ENCODE measurements at places on chromosomes 5 and 9.

DNA sequence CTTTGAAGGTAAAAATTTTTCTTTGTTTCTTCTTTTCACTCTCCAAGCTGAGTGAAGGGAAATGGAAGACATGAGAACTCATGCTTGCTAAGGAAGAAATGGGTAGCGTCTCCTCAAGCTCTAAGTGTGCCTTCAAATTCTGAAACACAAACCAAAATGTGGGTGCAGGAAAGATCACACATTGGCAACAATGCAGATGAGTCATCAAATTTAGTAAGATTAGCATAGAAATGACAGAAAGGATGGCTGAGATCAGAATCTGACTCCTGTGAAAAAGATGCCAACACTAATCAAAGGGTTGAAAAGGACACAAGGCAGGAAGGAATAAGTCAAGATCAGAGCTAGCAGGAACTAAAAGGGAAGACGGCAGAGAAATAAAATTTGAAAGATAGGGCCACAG lies 61.1 kb upstream of the ZNF462 start:
- DNase-seq: no peak

GRCh38 chr5:57348376-57349140 lies 134.1 kb downstream of the ACTBL2 start:
- DNase-seq: no peak

DNA sequence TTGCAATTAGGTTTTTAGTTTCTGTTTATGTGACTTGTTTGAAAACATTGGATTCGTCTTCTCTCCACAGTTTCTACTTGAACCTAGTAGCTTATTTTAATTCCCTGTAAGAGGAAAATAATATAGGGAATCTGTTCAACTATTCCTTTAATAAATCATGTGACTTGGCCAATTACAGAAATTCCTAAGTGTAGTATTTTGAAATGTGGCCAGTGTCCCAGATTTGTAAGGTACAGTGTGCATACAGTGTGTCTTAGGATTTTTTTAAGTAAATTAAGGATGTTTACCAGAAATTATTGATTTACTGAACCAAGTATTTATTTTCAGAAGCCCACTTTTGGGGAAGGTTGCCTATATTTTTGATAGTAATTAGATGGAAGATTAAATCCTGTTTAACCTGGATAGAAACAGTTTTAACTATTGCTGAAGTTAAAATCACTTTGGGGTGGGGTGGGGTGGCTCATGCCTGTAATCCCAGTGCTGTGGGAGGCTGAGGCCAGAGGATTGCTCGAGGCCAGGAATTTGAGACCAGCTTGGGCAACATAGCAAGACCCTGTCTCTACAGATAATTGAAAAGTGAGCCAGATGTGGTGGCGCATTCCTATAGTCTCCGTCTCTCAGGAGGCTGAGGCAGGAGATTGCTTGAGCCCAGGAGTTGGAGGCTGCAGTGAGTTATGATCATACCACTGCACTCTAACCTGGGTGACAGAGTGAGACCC lies 36.9 kb downstream of the G3BP1 start:
- DNase-seq: no peak

GRCh38 chr9:117709936-117710335 lies 5.7 kb downstream of the TLR4 start:
- DNase-seq: no peak

DNA sequence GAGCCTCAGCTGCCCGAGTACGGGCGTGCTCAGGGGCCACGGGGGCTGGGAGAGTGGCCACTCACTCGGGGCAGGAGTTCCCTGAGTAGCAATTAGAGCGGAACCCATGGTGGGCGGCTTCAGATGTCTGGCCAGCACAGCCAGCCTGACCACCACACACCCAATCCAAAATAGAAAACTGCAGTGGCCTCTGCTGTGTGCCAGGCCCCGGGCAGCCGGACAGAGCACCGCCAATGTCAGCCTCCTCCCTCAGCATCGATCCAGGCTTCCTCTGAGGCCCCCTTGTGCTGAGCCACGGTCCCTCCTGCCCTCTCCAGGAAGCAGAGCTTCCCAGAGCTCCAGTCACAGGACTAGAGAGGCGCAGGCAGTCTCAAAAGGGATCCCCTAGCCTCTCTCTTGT lies 2.7 kb downstream of the ADAMTS2 start:
- DNase-seq: no peak

- no peak for DNase-seq
These were observed 1.4 kb downstream of the PRELID2 start for GRCh38 chr5:145833631-145834200.

DNA sequence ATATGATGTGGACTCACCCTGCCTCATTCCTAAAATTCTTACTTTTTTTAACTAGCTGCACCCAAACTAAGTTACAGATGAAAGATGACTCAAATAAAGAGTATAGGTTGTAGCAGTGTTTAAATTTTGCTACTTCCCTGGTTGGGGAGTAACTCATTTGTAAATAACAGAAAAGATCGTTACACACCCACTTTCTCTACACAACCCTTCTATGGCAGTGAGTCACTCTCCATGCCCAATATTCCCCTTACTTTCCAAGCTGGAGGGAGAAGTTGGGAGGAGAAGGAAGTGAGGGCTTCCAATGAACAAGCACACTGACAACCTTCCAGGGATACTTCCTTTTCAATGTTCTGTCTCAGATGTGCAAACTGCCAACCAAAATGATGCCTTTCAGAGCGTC lies 1.9 kb downstream of the RASEF start:
- no peak for DNase-seq

DNA sequence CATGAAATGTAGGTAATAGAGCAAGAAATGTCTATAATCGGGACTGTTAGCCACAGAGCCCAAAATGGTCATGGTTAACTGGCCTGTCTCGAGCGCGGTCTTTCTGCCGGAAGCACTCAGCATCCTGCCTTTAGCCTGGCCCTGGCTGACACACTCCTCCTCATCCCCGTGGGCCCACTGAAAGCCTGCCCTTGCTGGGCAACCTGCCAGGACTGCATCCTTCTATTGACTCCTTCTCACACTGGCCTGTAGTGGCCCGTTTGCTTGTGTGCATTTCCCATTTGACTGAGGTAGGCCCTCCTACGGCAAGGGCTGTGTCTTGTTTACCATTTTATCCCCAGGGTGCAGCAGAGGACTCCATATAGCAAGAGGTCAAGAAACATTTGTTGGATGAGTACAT lies 215.7 kb downstream of the ATPSCKMT start:
- DNase-seq: no peak

DNA sequence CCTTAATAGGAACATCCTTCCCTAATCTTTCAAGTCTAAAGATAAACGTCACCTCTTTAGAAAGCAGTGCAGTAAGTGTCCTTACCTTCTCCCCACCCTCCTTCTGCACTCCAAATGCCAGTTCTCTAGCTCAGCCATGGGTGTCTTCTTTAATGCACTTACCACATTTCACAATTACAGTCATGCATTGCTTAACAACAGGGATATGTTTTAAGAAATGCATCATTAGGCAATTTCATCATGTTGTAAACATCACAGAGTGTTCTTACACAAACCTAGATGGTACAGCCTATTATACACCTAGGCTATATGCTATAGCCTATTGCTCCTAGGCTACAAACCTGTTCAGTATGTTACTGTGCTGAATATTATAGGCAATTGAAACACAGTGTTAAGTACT lies 91.2 kb downstream of the RFX3 start:
- no peak for DNase-seq

- DNase-seq: peak; percentile 40
These were observed 15.5 kb downstream of the TRIM7 start for GRCh38 chr5:181189363-181189961.

DNA sequence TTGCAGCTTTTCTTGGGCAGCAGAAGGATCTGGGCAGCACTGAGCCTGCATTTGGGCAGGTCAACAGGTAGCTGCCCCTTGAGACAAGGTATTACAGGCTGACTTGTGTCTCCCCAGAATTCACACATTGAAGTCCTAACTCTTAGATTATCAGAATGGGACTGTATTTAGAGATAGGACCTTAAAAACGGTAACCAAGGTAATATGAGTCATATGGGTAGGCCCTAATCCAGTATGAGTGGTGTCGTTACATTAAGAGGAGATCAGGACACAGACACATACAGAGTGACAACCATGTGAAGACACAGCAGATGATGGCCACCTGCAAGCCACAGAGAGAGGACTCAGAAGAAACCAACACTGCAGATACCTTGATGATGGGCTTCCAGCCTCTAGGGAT lies 3.2 kb downstream of the C1QTNF2 start:
- no peak for DNase-seq

GRCh38 chr9:136996361-136997292 lies at the start of gene CLIC3:
TSS of gene CLIC3 (minus strand) at chr9:136996568. CDS start at chr9:136996543, 25 bp downstream.
- DNase-seq: peak; percentile 24

GRCh38 chr9:80592413-80592812 lies 1020.6 kb downstream of the TLE4 start:
- no peak for DNase-seq

GRCh38 chr9:33125461-33125860 lies 41.7 kb downstream of the B4GALT1 start:
- DNase-seq: no peak

DNA sequence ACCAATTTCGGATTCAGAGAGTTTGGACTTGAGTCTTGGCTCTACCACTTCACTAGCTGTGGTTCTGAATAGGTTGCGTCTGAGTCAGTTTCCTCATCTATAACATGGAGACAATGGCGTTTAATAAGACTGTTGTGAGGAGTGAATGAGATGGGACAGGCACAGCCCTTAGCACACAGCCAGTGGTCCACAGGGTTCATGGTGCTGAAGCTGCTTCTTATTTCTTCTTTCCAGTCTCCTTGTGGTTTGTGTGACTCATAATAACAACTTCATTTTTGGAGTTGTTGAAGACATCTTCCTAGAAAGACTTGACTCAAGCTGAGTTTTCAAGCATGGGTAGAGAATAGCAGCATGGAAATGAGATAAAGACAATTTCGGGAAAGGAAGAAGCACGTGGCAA lies 172.6 kb upstream of the PPP2R2B start:
- DNase-seq: no peak

DNA sequence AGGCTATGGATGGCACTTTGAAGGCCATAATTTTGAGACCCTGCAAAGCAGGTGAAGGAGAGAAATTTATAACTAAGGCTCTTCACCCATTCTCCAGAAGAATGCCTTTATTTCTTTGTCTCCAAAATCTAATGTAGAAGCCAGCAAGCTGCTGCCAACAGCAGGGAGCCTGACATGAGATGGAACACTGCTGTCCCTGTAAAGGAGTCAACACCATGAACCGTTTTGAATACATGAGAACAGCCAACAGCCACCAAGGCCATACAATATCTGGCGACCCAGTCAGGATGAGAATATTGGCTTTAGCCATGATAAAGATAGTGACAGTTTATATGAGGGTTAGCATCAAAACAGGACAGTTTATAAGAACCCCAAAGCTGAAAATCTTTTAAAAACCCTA lies 121.2 kb upstream of the LIFR start:
- no peak for DNase-seq

- DNase-seq: no peak
These were observed 21.6 kb downstream of the MATR3 start for GRCh38 chr5:139315056-139315615.

DNA sequence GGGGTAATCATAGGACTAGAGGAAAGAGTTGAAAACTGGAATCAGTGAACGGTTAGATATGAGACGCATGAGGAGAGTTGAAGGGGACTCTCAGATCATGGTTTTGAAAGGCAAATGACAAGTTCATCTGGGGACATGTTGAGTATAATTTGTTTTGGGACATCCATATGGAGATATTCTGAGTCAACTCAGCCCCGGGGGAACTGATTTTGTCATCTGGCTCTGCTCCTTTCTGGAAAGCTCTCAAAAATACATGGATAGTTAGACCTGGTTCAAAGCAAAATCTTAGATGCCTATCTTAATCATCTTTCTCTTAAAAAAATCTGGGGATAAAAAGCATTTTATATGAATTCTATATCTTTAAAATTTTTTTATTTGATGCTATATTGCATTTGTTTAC lies 161.2 kb downstream of the SNX18 start:
- no peak for DNase-seq

GRCh38 chr5:159851053-159851452 lies 65.2 kb upstream of the ADRA1B start:
- DNase-seq: no peak

DNA sequence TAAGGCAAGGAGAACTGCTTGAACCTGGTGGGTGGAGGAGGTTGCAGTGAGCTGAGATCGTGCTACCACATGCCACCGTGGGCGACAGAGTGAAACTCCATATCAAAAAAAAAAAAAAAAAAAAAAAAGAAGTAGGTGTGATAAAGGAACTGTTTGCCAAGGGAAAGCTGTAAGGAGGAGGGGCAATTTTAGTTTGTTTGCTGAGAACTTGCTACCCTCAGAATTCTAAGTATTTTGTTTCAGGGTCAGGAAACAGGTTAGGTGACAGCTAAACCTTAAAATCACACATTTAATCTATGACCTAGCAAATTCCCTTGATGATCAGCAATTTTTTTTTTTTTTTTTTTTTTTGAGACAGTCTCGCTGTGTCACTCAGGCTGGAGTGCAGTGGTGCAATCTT lies 7.2 kb upstream of the ARRDC3 start:
- DNase-seq: no peak

DNA sequence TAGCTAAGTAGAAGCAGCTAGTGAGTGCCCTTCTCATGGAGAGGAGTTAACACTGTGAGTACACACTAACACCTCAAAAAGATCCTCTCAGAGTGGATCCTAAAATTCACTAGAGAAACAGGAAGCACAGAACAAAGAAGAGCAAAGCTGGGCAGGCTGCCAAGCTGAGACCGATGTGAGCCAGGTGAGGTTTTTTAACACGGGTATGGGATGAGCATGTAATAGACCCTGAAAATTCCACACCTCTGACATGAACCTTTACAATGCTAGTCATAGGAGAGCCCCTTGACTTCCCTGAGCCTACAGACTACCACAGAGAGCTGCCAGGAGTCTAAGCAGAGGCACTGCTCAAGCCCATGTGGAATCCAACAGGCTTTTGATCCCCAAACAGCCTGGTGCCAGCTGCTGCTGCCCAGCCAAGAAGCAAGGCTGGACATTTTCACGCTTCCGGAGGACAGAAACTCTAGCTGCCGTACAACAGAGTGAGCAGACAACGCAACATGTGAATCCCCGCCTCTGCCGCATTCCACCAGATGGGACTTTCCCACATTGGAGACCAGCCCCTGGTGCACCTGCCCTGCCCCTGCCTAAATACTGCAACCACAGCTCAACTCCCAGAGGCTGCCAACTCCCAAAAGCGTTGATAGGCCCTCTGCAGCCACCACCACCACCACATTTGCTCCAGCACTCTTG lies 280.8 kb downstream of the CDH10 start:
- no peak for DNase-seq

DNA sequence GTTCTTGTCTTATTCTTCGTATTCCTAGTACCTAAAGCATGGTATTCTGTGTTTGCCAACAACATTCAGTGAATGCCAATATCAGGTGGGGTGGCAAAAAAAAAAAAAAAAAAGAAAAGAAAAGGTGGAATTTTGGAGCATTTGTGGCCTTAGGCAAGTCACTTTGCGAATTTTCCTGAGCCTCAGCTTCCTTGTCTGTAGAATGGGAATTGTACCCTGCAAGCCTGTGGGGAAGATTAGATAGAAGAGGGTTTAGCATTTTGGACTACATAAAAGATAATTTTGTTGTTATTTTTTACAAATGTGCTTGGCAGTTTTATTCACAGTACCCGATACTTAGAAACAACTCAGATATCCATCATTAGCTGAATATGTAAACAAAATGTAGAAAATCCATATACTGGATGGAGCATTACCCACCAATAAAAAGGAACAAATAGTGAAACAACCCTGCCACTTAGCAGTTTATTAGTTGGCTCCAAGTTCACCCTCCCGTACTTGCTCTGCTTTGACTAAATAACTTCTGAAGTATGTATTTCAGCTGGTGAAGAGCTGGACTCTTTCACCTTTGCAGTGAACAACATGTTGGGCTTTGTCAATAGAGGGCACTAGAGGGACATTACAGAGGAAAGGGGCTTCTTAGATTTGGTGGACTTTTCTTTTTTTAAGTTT lies 13.6 kb downstream of the UBE2D2 start:
- DNase-seq: no peak
